NCI-H1436 (cell line): ENCODE measurements at places on chromosomes 6 and 20.

DNA sequence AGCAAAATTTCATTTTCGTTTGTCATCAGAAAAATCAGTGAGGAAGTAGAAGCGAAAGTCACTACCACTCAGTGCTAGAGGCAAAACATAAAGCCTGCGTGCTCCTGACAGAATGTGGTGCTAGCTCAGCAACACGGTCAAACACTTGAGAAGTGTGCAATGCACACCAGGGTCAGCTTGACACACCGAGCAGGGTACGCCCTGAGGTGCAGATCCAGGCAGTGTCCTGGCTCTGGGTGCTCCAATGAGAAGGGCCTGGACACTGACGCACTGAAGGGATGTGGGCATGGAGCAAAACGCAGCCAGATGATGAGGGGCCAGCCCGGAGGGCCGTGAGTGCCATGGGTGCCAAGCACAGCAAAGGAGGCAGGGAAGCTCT lies 5.9 kb downstream of the RNASET2 start:
- DNase-seq, result no peak

DNA sequence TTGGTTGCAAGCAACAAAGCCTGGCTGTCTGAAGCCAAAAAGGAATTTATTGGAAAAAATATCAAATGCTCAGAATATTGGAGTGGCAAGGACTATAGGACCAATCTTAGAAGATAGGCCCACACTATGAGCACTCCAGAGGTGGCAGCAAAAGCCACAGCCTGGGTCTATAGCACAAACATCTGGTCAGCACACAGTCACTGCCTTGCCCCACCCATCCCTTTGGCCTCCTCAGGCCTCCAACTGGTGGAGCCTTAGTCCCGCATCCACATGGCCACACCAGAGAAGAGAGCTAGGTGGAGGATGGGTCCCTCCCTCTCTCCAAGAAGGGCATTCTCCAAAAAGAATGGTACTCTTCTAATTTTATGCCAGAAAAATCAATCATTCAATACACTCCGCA lies 14.0 kb downstream of the NUDT3 start:
- DNase-seq, result no peak

- no peak for DNase-seq
These were observed 106.7 kb upstream of the PLEKHG1 start for GRCh38 chr6:150492941-150493340.

DNA sequence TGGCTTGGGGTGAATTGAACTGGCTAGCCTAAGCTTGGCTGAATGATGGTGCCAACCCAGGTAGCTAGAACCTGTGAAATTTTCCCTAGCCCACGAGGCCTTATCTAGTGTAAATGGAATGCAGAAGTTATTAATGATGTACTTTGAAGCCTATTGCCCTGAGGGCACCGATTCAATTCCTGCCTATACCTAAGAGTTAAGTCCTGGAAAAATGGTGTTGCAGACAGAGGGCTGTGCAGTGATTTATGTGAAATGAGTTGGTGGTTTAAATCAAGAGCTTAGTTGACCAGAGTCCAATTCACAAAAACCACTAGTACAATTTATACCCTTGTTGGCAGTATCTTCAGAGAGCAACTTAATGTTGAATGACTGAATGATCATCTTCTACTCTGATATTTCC lies 373.8 kb upstream of the JAG1 start:
- no peak for DNase-seq

- DNase-seq, result no peak
These were observed 64.6 kb downstream of the PTPRA start for GRCh38 chr20:2937902-2938301.

DNA sequence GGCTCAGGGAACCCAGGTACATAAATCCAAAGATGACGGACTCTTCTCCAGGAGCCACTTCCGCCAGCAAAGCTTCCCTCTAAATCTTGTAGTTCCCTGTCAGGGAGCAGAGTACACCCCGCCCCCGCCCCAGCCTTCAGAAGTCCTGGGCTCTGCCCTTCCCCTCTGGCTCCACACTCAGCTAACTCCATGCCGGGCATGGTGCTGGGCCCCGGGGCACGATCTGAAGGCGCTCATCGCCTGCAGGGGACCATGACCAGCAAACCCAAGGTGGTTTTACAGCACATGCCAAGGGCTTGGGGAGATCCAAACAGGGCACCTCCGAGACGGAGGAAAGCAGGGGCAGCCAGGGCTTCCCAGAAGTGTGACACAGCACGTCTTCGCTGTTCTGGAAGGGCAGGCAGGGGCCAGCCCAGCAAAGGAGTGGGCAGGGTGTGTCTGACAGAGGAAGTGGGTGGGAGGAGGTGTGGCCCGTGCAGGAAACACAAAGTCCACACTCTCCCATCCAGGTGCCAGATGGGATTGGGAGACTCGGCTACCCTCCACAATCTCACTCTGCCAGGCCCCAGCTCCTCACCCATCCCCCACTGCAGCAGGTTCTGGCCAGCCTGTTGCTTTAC lies 41.6 kb upstream of the SLC22A2 start:
- no peak for DNase-seq

GRCh38 chr20:33812908-33813462 lies 1.8 kb downstream of the CHMP4B start:
- no peak for DNase-seq

GRCh38 chr6:89580997-89581666 lies 57.4 kb downstream of the LYRM2 start:
- DNase-seq, result no peak

DNA sequence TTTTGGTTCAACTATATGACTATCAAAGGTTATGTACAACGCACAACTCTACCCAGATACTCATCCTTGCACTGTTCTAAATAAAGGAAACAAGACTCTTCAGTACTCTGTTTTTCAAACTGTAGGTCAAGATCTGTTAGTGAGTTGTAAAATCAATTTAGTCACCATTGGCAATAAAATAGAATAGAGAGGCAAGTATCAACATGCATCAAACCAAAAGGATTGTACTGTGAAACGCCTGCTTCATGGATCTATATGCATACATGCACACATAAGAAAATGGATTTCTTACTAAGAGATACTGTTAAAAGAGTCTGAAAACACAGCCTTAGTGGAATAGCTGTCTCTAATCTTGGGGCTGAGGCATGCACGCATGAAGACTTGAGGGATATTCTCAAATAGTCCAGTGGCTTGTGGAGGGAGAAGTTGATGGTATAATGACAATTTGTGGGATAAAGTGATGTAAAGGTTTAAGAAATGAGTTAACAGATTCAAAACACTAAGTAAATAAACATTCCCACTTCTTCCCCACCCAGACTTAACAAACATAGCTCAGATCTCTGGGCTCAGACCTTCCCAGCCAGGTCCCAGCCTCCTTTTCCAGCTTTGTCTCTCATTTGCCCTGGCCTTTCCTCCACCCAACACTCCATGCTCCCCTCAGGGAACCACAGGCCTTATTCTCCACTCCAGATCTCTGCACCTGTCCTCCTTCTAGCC lies 10.7 kb upstream of the LZTS3 start:
- no peak for DNase-seq

DNA sequence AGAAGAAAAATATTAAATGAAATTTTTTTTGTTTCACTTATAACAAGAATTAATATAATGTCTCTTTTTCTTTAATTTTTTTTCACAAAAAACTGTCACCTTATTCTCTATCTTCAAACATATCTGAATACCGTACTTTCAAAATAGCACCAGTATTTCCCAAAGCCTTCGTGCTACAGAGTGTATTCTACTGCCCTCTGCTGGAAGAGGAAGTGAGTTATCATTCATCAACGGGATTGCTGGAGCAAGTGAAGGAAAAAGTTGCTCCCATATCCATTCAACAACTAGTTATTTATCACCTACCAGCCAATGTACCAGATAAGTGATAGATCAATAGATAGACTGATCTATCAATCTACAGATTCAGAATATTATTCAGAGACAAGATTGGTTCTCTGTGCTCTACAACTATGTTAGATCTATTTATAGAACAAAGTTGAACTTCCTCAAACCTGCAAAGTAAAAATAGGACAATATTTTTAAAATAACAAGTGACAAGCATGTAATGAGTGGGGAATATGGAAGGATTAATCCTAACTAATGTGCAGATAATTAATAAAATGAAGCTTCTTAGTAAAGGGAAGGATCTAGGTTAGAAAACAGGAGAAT lies 26.7 kb upstream of the TFAP2B start:
- peak; percentile 49 for DNase-seq

DNA sequence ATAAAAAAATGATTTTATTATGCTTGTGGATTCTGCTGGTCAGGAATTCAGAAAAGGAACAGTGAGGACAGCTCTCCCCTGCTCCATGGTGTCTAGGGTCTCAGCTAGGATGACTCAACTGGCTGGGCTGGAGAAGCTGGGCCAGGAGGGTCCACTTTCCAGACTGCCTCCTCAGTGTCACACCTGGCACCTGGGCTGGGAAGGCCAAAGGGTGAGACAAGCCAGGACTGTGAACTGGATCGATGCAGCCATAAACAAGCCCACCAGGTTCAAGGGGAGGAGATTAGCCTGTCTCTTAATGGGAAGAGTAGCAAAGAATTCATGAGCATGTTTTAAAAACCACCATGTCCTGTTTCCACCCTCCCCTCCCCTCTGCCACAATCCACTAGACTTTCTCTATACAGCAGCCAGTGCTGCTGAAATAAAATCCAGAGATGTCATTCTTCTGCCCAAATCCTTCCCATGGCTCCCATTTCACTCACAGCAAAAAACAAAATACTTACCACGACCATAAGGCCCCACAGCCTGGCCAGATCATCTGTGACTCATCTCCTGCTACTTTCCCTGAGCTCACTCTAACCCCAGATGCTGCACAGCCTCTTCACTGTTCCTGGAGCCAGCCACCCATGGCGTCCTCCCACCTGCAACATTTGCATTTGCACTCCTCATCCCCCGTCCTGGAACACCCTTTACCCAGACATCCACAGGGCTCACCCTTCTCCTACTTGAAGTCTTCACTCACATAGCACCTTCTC lies 13.8 kb downstream of the SPTLC3 start:
- no peak for DNase-seq

DNA sequence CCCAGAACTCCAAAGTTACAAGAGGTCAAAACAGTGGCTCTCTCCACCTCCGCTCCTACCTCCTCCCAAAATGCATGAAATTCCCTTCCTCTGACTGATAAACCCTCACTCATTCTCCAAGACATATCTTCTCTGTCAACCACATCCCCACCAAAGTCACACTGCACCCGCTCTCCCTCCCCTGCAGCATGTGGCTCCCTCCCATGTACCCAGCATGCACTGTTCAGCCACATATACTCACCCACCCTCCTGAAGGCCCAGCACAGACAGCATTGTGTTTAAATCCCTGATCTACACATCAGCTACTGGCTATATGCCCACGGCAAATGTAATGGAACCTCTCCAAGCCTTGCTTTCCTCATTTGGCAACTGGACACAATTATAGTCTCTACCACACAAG lies 5.5 kb upstream of the POU5F1 start:
- no peak for DNase-seq

- no peak for DNase-seq
These were observed 742.0 kb downstream of the KIF16B start for GRCh38 chr20:15831201-15831600.

GRCh38 chr6:139194740-139195139 lies 59.9 kb downstream of the HECA start:
- DNase-seq, result no peak

DNA sequence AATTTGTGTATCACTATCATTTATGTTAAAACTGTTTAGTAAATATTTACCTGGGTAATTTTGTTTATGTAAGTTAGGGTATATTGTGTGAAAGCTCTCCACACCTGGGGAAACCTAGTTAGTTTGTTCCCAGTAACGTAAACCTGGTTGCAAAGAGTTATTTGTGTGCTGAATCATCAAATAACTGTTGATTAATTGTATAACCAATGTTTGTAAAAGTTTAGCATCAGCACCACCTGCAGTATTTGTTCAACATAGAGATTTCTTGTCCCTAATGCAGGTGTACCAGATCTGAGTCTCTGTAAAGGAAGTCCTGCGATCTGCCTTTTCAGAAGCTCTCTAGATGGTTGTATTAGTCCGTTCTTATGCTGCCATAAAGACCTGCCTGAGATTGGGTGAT lies 440.4 kb downstream of the COL12A1 start:
- no peak for DNase-seq

DNA sequence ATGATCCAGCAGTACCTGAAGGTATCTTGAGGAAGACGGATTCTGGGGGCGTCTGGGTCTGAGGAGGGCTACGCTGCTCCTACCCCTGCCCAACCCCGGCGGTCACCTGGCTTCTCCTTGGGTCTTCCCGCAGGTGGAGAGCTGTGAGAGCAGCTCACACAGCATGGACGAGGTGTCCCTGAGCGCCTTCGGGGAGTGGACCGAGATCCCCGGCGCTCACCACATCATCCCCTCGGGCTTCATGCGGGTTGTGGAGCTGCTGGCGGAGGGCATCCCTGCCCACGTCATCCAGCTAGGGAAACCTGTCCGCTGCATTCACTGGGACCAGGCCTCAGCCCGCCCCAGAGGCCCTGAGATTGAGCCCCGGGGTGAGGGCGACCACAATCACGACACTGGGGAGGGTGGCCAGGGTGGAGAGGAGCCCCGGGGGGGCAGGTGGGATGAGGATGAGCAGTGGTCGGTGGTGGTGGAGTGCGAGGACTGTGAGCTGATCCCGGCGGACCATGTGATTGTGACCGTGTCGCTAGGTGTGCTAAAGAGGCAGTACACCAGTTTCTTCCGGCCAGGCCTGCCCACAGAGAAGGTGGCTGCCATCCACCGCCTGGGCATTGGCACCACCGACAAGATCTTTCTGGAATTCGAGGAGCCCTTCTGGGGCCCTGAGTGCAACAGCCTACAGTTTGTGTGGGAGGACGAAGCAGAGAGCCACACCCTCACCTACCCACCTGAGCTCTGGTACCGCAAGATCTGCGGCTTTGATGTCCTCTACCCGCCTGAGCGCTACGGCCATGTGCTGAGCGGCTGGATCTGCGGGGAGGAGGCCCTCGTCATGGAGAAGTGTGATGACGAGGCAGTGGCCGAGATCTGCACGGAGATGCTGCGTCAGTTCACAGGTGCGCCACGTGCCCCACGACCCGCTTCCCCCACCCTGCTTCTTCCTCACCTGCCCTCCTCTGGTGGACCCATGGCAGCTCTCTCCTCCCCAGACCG lies 166.9 kb upstream of the RNF24 start:
- no peak for DNase-seq

DNA sequence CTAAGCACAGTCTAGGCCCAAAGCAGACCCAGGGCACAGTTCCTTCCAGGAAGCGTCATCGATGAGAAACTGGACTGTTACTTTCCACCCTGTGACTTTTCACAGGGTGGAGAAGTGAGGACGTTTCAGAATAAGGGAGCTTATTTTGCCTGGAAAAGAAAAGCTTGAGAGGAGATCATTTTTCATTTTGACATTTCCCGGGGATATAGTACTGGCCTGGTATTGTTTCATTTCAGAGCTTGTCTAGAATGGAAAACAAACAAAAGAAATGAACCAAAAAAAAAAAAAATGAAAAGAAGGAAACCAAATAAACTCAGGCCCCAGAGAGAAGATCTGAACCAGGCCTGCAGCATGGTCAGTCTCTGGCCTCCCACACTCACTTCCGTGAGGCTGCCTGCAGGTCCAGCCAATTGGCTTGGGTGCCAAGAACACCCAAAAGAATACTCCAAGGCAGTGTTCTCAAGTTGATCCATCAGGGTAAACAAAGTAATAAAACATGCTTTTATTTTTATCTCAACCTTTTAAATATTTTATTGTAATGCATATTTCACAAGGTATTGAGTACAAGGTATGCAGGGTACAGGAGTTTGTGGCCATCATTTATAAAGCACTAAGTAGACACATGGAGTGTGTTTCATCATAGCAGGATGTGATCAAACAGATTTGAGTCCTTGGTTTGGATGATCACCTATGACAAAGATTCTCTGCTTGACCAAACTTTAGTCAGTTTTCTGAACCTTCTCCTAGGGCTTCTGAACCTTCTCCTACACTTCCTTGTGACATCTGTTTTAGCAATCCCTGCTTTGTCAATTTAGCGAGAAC lies 176.9 kb upstream of the GGTLC1 start:
- no peak for DNase-seq
